ENCODE measurements at places on chromosomes 4 and X.

GRCh38 chr4:140085881-140086280 lies 68.1 kb downstream of the MAML3 start:
- DNase-seq: no peak

DNA sequence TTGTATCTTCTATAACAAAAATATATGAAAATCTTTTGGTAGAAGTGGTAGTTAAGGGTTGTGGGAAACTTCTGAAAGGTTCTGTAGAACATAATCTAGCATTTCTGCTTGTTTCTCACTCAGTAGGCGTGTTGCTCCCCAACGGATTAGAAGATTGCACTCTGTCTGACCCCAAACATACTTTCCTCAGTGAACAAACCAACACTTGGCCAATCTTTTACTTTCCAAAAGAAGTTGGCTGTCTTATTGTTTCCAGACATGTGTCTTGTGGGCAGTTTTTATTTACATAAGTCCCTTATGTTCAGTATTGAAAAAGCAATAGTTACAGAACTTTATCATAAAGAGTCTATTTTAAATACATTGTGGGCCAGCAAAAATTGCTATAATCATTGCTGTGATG lies 312.8 kb upstream of the EPHA5 start:
- DNase-seq: peak; percentile 13

GRCh38 chr4:184283659-184284335 lies 66.1 kb upstream of the ENPP6 start:
- no peak for DNase-seq

GRCh38 chr4:159757499-159757898 lies 654.6 kb downstream of the RAPGEF2 start:
- no peak for DNase-seq

DNA sequence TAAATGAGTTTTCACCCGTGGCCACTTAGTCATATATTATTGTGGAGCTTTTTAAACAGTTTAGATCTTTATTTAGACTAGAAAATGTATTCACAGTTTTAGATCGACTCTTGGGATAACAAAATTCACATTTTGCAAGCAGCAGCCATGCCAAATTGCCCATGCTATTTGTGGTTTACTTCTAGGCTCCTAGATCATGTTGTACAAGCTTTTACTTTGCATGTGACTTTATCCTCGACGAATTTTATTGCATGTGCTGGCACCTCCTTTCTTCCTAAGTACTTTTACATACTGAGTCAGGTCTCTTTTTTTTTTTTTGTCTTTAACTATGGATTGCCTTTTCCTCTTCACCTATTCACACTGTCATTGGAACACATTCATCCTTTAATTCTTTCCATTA lies 23.2 kb downstream of the BBS12 start:
- DNase-seq: no peak

GRCh38 chr4:68372588-68372987 lies 22.7 kb upstream of the YTHDC1 start:
- DNase-seq: peak; percentile 11

DNA sequence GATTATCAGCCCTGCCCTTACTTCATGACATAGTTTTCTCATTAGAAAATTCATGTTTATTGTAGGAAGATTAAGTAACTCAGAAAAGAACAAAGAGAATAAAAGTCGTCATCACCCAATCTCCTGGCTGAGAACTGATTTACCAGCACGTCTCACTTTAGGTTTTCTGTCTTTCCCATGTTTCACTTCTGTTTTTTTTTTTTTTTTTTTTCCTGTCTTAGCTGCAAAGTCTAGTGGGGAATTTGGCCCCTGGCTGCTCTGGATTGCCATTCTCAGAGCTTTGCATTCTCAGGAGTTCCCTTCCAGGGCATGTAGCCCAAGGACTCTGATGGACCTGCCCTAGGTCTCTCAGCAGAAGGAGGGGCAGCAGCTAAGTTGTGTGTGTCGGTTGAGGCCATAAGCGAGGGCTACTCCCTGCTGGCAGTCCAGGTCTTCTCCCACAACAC lies 57.8 kb downstream of the TMEM131L start:
- DNase-seq: no peak

- no peak for DNase-seq
These were observed 49.7 kb downstream of the ATP8A1 start for GRCh38 chr4:42607011-42607726.

DNA sequence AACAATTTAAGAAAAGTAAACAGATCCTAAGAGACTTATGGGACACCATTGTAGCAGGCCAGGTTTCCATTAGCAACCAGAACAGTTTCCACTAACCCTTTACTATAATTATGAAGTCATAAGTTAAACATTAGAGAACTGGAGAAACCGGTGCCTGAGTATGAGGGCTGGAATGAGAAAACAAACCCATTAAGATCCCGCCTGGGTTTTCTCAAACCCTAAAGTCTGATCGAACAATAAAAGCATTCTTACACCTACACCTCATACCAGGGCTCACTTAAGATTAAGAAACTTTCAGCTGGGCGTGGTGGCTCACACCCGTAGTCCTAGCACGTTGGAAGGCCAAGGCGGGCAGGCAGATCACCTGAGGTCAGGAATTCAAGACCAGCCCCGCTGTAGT lies 13.7 kb upstream of the DHX15 start:
- no peak for DNase-seq

DNA sequence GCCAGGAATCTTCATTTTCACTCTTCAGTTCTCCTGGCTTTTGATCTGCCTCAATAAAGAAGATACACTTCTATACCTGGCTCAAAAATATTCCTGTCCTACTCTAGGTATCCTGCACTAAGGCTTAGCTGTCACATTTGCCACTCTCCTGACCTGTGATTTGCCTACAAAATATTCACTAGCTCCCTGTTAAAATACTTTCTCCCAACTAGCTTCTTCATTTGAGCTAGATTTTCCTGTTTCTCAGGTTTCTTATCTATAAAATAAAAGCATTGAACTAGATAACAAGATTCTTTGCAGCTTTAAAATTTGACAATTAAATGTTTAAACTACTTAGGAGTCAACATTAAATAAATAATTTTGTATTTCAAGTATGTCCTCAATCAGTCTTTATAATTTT lies 53.2 kb downstream of the CHIC2 start:
- no peak for DNase-seq

- peak; percentile 76 for DNase-seq
These were observed 324.2 kb downstream of the PCDH19 start for GRCh38 chrX:100085846-100086245.

DNA sequence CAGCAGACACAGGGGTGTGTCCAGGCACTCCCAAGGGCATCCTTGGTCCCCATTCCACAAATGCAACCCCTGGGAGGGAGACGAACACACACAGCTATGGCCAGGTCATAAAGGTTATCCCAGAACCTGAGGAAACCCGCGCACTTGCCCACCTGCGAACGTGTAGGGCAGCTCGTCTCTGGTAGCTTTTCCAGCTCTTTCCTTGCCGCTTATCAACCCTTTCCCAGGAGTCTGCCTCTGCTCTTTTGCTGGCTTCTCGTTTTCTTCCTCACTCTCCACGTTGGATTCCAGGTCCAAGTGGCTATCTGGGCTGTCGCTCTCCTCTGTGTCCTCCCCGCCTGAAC lies 13.5 kb downstream of the NOP14 start:
- DNase-seq: no peak

DNA sequence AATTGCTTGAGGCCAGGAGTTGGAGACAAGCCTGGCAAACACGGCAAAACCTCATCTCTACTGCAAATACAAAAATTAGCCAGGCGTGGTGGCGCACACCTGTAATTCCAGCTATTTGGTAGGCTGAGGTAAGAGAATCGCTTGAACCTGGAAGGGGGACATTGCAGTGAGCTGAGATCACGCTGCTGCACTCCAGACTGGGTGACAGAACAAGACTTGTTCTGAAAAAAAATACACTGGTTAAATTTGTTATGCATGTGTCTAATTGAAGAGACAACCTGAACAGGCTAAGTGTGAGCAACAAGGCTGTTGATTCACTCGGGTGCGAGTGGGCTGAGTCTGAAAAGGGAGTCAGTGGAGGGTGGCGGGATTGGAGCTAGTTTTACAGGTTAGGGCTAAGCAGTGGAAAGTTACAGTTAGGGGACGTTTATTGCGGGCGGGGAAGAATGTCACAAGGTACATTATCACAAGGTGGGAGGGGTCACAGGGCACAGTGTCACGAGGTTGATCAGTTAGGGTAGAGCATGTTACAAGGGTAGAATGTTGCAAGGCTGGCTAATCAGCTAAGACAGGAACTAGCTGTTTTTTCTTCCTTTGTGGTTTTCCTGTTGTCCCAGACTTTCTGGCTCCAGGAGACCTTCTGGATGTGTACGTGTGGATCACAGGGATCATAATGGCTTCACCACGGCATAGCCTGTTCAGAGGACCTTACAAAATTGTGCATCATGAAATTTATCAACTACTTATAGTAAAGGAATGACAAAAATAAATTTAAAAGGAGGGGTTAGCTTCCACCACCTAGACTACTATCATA lies 115.8 kb downstream of the NAA11 start:
- peak; percentile 5 for DNase-seq

- peak; percentile 61 for DNase-seq
These were observed 72.9 kb downstream of the YIPF6 start for GRCh38 chrX:68571610-68572311.

- DNase-seq: peak; percentile 51
These were observed 565.7 kb upstream of the FAT1 start for GRCh38 chr4:187289371-187289770.

- peak; percentile 26 for DNase-seq
These were observed 998.6 kb downstream of the RPA4 start for GRCh38 chrX:97882306-97882705.

GRCh38 chr4:112888622-112889021 lies 160.8 kb upstream of the ANK2 start:
- no peak for DNase-seq

GRCh38 chr4:77193511-77194102 lies 36.6 kb downstream of the CCNG2 start:
- no peak for DNase-seq

GRCh38 chr4:113311047-113311446 lies 261.6 kb downstream of the ANK2 start:
- DNase-seq: no peak

- DNase-seq: no peak
These were observed 26.5 kb downstream of the HAND2 start for GRCh38 chr4:173503330-173504180.

DNA sequence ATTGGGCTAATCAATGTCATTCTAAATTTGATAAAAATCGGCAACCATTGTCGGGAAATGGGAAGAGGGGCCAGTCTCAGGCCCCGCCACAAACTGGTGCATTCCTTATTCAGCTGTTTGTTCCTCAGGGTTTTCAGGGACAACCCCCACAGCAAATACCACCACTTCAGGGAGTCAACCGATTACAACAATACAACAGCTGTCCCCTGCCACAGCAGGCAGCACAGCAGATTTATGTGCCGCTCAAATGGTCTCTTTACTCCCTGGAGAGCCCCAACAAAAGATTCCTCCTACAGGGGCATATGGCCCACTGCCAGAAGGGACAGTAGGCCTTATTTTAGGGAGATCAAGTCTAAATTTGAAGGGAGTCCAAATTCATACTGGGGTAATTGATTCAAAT lies 61.8 kb downstream of the ZNF732 start:
- no peak for DNase-seq

GRCh38 chr4:26183017-26183416 lies 137.8 kb upstream of the RBPJ start:
- peak; percentile 41 for DNase-seq

- no peak for DNase-seq
These were observed 683.5 kb downstream of the TRIML1 start for GRCh38 chr4:188822698-188823097.

- peak; percentile 59 for DNase-seq
These were observed 44.3 kb upstream of the DCLK2 start for GRCh38 chr4:150033901-150034300.

GRCh38 chr4:77818602-77819403 lies at the start of gene CNOT6L:
TSS of gene CNOT6L (minus strand) at chr4:77819368. CDS start at chr4:77819308, 60 bp downstream.
- DNase-seq: peak; percentile 67

DNA sequence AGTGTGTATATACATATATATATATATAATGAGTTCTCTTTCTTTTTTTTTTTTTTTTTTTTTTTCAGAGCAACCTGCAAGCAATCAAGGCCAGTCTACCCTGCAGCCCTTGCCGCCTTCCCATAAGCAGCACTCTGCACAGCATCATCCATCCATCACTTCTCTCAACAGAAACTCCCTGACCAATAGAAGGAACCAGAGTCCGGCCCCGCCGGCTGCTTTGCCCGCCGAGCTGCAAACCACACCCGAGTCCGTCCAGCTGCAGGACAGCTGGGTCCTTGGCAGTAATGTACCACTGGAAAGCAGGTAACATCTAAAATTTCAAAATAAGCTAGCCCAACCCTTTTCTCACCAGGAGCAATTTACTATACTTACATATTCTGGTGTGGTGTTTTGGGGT lies 316.3 kb downstream of the DCTD start:
- no peak for DNase-seq

DNA sequence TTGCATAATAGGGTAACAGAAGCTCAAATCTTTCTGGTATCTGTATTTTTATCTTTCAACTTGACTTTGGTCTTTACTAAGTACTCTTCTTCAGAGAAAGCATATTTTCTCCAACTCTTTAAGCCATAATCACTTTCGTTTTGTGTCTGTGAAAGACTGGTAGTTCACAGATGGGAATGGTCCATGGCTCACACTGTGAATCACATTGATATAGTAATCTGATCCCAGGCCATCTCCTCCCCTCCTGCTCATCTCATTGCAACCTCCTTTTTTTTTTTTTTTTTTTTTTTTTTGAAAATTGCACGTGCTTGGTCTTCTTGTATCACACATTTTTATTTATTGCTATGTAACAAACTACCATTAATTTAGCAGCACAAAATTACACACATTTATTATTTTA lies 694.5 kb upstream of the SLIT2 start:
- DNase-seq: peak; percentile 11

GRCh38 chr4:147481577-147482109 lies 746 bp downstream of the EDNRA start:
- peak; percentile 30 for DNase-seq

- no peak for DNase-seq
These were observed 186.0 kb upstream of the CXorf66 start for GRCh38 chrX:140151316-140151715.

All from fibroblast of skin of right quadriceps (primary cell).